Renal cortical epithelial cell (primary cell): ENCODE measurements at places on chromosomes 11 and 22. TPM values are rescaled to one million over a fixed set of nuclear protein-coding genes. Genes with fewer than 3 reads are reported as not detected.

SCUBE1 gene
- 0.10 TPM in 1 of 2 replicates, not detected in the other for total RNA-seq

APOBEC3H gene
- 0.65 and 0.87 TPM in 2 replicates for total RNA-seq

RIMBP3C gene
- under 0.01 and 0.17 TPM in 2 replicates for total RNA-seq

GGT5 gene
- total RNA-seq, result 0.10 TPM in 1 of 2 replicates, not detected in the other

GP1BB gene
- total RNA-seq, result not detected in 2 replicates

OR2D3 gene
- not detected in 2 replicates for total RNA-seq

SLC17A6 gene
- not detected in 2 replicates for total RNA-seq

XKR3 gene
- total RNA-seq, result 0.15 TPM in 1 of 2 replicates, not detected in the other

CRYBB1 gene
- not detected in 2 replicates for total RNA-seq

SMIM35 gene
- not detected in 2 replicates for total RNA-seq

SLC22A6 gene
- total RNA-seq, result not detected in 2 replicates

MPZL2 gene
- 28.6 and 53.3 TPM in 2 replicates for total RNA-seq

SLC3A2 gene
- total RNA-seq, result 95.0 and 163 TPM in 2 replicates

CD248 gene
- total RNA-seq, result under 0.01 TPM in 1 of 2 replicates, not detected in the other

DNA sequence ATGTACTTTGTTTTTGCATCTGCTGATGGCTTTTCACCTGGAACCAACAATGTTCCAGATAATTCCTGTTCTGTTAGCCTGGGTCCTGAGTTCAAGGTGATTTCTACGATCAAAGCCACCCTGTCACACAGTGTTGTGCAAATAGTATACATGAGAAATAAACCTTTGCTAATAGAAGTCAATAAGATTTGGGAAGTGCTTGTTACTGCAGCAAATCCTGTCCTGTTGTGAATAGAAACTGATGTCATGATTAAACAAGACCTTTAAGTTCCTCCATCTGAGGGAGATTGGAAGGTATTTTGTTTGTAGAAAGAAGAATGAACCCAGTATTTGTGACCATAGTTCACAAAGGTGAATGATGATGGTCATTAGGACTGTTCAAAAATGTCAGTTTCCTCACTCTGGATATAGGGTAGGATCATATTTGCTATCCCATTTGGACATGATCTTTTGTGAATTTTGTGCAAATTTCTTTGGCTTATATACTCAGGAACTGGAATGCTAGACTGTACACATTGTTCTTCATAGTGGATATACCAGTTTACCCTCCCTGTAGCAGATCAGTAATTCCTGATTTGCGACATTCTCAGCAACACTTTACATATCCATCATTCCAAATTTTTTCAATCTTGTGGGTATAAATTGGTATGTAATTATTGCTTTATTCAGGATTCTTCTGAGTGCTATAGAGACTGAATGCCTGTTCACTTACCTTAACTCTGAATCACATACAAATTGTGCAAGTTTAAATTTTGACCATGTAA is 428.5 kb downstream of the METTL15 start:
- DNase-seq, result no peak

DNA sequence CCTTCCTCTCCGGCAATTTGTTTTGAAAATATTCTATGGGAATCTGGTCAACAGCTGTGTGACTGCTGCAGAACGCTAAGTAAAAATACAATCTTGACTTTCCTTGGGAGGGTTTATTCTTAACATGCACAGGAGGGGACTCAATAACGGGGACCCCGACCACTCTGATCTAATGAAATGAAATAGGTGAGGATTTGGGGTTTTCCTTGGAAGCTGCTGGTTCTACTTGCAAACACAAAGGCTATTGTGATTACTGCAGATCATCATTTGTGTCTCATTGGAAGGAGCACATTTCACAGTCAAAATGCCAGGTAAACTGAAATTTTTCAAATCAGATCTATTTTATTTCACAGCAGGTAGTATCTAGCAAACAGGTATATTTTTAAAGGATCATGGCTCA is 366.1 kb downstream of the SHANK2 start:
- DNase-seq, result no peak

DNA sequence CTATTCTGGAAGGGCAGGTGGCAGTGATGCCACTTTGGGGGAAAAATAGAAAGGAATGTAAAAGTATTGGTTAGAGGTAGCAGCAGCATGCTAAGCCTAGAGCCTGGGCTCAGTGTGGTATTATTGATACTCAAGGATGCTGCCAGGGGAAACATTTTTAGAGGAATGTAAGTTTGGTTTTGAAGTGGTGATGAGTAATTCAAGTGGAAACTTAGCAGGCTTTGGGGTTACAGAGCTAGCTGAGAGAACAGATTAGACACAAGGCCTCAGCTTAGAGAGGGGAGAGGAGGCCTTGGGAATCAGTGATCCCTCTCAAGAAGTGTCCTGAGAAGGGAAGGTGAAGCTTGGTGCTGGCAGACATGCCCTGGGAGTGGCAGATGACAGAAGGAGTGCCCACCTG is 32.9 kb upstream of the DDI1 start:
- peak; percentile 38 for DNase-seq

- no peak for DNase-seq
Measured at GRCh38 chr11:45156741-45157140, 10.3 kb downstream of the PRDM11 start.

DNA sequence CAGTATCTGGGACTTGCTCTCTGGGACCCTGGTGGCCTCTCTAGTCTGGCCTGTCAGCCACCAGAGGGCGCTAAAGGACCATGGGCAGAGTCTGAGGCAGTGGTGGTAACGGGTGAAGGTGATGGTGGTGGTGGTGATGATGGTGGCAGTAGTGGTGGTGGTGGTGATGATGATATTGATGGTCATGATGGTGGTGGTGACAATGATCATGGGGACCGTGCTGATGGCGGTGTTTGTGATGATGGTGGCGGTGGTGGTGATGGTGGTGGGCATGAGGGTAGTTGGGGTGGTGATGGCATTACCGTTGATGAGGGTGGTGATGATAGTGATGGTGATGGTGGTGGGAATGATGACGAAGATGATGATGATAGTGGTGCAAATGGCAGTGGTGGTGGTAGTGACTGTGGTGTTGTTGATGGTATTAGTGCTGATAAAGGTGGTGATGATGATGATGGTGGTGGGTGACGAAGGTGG is 16.0 kb downstream of the TRPM5 start:
- peak; percentile 21 for DNase-seq

GRCh38 chr22:30208631-30209603 is 37.6 kb downstream of the LIF start:
- DNase-seq, result no peak

GRCh38 chr11:121047926-121048325 is 24.0 kb downstream of the TBCEL start:
- no peak for DNase-seq

- peak; percentile 19 for DNase-seq
Measured at GRCh38 chr11:109914038-109914437, 179.2 kb upstream of the ZC3H12C start.

DNA sequence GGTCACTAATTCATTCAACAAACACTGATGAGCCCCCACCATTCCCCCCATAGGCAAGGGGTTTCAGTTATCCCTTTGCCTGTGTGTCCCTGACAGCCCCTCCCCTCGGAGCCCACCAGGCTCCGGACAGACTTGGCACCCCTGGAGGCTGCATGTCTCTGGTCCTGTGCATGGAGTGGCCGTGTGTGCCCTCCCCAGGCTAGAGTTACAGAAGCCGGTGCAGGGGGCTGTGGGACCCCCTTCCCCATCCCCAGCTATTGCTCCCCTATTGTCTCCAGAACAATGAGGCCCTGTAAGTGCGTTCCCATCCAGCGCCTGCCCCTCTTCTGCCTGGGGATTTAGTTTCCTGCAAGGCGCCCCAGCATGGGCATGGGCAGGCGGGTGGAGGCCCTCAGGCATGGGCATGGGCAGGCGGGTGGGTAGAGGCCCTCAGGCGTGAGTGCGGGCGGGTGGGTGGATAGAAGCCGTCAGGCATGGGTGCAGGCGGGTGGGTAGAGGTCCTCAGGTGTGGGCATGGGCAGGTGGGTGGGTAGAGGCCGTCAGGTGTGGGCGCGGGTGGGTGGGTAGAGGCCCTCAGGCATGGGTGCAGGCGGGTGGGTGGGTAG is 1.5 kb downstream of the MUC2 start:
- no peak for DNase-seq

GRCh38 chr22:20430720-20431510 is 6.7 kb downstream of the SCARF2 start:
- DNase-seq, result no peak

DNA sequence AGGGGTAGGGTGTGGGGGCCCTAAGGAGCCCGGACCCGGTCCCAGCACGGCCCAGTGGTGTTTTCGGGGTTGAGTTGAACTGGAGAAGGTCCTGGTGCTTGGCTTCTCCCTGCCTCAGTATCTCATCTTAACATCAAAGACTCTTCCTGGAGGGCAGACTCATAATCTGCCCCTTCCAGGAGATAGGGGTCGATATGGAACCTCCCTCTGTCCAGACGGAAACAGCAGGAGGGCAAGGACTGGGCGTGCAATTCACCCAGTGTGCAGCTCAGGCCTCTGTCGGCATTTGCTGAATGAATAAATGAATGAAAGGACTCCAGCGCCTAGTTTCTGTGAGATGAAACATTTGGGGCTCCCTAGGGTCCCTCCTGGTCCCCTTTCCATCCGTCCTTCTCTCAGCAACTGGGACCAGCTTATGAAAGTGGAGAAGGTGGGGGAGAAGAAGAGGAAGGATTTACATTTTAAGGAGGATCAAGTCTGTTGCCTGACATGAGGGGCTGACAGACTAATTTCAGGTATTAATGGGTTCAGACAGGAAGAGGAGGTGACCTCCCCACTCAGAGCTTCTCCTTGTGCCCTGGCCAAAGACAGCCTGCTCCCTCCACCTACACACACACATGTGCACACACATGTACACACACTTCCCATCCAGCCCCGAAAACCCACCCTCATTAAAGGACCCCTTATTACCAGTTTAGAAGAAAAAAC is 1.1 kb upstream of the SHISA8 start:
- DNase-seq, result no peak

DNA sequence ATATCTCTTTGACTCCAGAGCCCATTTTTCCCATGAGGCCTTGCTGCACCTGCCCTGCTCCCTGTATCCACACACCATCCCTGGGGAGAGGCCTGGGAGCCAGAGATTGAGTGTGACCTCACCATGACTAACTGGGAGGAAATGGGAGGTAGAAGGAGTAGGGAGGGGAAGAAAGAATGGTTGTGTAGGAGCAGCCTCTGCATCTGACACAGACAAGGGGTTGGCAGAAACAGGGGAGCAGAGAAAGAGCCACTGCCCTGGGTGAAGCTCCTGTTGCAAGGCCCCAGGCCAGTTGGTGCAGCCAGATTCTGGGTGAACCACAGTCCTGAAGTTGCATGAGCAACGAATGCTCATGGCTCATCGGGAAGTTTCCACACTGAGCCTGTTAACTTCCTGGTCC is 32.4 kb downstream of the POU2F3 start:
- peak; percentile 60 for DNase-seq

DNA sequence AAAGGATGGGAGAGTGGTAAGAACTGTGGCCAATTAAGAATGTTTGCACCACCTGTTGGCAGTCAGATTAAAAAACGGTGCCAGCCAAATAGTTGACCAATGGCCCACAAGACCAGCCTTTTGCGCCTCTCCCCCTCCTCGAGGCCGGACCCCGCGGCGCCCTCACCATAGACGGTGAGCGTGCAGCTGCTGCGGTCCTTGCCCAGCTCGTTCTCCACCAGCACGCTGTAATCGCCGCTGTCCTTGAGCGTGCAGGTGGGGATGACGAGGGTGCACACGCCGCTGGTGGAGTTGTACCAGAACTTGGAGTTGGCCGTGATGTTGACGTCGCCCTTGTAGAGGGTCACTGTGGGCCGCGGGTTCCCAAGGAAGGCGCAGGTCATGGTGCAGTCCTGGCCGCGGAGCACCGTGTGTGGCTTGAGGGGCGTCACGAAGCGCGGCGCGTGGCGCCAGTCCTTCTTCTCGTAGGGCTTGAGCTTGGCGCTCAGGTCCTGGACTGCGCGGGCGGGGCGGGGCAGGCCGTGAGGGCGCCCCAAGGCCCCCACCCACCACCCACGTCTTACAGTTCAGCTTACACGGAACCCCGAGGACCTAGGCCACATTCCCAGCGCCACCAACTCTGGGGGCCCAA is 7.2 kb downstream of the TMEM86A start:
- no peak for DNase-seq

- peak; percentile 12 for DNase-seq
Measured at GRCh38 chr22:37018815-37019308, 385 bp downstream of the TST start.

DNA sequence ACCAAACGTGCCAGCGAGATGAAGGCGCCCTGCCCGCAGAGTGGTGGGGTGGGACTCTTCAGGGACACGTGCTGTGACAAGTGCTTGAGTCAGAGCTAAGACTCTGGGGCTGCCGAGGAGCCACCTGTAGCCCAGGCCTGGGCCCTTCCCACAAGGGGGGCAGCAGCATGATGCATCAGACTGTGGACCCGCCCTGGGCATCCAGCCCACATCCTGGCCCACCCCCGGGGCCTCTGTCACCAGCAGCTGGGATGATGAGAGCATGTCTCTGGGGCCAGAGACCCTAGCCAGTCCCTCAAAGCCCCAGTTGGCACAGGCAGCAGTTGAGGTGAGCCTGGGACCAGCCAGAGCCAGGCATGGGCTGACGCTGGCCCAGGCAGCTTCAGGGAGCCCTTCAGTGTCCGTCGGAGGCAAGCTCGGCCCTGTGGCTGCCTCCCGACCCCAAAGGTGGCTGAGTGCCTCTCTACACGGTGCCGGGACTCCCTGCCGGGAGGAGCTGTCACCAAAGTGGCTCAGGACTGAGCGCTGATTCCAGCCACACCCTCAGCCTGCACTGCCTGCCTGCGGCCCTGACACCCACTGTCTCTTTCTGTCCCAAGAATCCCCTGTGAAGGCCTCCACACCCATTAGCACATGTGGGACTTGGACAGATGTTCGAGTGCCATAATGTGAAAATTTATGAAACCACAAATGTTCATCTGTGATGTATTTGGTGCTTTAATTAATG is 41.3 kb downstream of the CDKN1C start:
- DNase-seq, result no peak

DNA sequence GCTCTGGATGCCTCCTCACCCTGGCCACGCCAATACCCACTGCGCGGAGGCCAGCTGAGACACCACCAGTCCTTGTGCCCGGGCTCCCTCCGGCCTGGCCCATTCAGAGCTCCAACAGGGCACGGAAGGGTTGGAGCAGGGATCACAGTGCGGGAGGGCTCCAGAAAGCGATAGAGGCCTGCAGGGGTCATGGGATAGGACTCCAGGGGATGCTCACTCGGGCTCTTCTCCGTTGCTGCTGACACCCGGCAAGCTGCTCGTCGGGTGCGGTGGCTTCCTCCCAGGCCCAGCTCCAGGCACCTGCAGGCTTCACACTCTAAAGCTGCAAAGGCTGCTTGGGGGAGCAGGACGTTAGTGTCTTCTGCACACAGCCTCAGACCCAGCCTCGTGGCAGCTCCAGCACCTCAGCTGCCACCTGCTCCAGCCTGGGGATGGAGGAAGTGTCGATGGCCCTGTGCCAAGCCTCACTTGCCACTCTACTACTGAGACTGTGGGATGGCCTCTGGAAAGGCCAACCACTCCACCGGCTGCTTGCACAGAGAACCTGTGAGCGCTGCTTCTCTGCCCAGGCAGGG is 10.6 kb downstream of the WNT7B start:
- DNase-seq, result no peak

GRCh38 chr11:124898263-124898680 is 607 bp upstream of the ROBO4 start:
- DNase-seq, result peak; percentile 91

GRCh38 chr11:9756461-9756860 is 92.6 kb downstream of the SWAP70 start:
- peak; percentile 9 for DNase-seq

- DNase-seq, result no peak
Measured at GRCh38 chr11:8019314-8020243, 32.4 kb downstream of the EIF3F start.
